ENCODE measurements at places on chromosomes 3 and 15.
A peak's percentile ranks its signal among the peaks of the same experiment; 100 is the strongest.

DNA sequence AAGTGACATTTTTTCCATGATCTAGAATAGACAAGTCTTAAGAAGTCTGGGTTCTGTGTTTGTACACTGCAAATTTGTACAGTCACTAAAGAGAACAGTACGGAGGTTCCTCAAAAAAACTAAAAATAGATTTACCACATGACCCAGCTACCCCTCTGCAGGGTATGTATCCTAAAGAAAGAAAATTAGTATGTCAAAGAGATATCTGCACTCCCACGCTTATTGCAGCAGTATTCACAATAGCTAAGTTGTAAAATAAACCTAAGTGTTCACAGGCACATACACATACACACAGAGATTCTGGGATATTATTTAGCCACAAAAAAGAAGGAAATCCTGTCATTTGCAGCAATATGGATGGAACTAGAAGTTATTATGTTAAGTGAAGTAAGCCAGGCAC, 120.4 kb downstream of the ZIC1 start:
- no peak for DNase-seq

DNA sequence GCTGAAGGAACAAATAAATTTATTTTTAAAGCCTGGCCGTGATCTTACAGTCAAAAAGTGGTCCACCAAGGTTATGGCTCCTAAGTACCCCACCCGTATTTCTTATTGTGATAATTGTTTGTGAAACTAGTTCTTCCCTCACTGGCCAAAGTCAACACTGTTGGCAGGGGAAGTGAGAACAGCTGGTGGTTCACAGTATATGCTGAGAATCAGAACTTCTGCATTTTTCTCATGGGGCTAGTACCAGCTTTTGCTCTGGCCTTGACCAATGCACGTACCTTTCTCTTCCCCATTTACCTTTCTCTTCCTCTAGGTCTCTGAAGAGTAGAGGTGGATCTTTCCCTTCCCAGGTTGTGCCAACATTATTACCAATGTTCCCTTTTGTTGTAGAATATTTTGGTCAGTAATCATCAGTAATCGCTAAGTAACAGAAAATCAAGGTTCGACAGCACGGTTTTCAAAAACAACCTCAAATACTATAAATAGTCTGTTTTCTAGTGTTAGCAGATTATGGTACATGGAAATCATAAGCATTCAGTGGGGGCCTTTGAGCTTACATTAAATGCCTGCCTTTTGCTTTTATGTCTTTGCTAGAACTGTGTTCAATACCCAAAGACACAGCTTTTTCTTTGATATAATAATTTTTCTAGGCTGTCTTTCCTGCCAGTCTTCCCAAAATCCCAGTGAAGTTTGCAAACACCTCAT, 268.0 kb downstream of the LPP start:
- DNase-seq: no peak

DNA sequence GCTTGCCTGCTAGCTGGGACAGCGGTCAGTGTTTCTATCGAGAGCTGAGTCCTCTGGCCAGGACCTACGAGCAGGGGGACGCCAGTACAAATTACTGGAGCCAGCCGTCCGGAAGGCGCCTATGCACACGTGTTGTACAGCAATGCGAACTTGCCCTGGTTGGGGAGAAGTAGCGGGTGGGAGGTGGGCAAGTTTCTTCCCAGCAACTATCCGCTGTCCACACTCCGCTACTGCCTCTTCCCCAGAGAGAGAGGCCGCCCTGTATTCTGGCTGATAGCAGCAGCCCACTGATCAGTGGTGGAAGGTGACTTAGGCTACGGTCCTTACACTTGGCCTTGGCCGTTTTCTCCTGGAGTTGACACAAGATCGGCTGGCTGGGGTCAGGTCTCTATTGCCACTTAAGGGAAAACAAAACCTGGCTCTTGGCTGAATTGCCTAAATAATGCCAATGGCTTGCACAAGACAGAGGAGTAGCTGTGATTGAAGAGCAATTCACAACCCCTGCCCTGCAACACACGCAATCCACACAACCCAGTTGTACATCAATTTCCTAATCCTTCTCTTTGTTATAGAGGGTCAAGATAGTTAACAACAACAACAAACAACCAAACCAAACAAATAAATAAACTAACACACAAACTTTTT, 12.8 kb upstream of the SHC4 start:
- DNase-seq: no peak

DNA sequence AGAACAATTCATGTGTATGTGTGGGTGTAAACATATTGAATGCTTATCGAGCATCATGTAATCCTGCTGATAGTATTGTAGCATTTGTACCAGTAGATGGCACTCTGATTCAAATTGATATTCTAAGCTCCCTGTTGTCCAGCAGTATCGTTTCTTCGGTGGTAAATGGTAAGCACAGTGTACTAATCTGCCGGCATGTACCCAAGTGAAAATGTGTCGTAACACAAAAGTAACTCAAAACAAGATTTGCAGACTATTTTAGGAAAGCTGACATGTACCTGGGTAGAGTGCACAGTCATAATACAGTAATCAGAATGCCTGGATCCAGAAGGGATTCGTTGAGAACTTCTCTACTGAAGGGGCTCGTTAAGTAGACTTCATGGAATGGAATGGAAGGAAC, 31.7 kb upstream of the MNS1 start:
- peak; percentile 47 for DNase-seq

DNA sequence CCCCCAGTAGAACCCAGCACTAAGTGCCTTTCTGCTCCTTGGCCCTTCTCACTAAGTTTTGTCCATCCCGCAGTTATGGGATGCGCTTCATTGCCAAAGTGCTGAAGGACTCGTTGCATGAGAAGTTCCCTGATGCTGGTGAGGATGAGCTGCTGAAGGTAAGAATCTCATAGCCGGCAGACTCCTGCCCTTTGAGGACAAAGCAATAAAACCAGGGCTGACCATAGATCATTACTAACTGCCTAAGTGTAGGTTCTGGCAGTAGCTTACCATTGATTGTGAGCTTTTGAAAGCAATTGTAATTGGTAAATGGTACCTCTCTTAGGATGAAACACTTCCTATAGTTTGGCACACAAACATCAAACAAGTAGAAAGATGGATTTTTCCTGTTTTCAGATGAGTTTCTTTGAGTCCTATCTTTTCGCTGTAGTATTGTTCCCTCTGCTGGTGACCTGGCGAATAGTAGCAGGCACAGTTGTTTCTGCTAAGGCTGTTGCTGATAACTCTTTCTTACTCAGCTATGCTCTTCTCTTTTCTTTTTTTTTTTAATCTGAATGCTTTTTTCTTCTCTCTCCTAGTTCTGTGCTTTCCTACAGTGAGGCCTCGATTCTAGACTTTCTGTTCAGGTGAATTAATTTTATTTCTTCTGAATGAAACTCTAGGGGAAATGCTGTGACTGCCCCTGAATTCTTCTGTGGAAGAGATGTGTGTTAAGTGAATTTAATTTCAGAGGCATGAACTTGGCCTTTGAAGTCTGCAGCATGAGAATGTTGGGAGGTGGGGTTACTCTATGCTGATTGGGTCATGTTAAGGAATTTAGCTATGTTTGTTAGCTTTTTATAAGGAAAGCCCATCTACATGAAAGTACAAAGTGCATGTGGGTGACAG, 47.4 kb upstream of the CRTC3 start:
- DNase-seq: no peak

- no peak for DNase-seq
These were observed 13.1 kb downstream of the DNAAF4 start for GRCh38 chr15:55494931-55495330.

- DNase-seq: no peak
These were observed 219.6 kb downstream of the THSD4 start for GRCh38 chr15:71334873-71335272.

- peak; percentile 15 for DNase-seq
These were observed 599.0 kb downstream of the MAGI1 start for GRCh38 chr3:65439641-65440284.

DNA sequence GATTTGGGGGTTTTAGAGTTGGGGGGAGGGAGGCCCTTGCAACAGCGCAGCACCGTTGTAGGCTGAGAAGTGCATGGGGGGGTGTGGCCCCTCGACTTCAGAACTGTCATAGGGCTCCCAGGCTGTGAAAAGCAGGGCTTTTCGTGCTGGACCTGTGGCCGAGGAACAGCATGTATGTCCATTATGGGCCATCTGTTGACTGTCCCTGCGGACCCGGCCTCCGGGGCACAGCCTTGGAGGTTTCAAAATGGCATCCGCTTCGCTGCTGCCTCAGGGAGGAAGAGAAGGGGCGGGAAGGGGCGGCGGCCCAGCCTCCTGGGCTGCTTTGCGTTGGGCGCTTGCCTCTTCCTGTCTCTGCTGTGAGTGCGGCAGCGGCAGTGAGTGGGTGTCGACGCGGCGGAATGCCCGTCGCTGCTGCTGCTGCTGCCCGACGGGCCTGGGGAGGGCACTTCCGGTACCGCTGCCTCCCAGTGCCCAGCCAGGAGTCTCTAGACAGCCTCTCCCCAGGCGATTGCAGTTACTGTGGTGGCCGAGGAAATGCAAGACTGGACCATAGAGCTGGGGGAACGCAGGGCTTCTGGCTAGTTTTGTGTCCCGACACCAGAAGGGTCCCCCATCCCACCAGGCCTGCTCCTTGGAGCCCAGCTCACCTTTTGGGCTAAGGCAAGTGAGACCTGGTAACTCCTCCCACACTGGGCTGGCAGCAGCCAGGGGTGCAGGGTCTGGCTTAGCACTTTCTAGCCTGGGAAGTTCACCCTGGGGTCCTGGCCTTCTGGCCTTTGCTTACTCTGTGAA, 1.9 kb downstream of the GNAI2 start:
- no peak for DNase-seq

GRCh38 chr3:41200669-41201021, 1.3 kb downstream of the CTNNB1 start:
- DNase-seq: no peak

- no peak for DNase-seq
These were observed 156.2 kb downstream of the FGF12 start for GRCh38 chr3:192570821-192571791.

DNA sequence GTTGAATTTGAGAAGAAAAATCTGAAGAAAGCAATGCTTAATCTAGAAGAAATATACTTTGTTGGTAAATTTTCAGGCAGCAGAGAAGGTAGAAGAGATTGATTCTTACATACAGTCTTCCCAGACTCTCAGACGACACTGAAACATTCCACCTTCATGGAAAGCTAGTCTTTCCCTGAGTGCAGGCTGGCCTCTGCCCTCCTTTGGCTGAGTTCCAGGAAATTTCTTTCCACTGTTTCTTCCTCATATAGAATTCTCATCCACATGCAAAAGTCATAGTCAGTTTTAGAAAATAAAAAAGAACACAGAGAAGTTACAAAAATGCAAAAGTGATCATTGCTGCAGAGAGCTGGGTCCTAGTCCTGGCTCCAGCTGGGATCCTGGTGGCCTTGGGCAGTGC, 142.5 kb upstream of the PRR23C start:
- DNase-seq: no peak

DNA sequence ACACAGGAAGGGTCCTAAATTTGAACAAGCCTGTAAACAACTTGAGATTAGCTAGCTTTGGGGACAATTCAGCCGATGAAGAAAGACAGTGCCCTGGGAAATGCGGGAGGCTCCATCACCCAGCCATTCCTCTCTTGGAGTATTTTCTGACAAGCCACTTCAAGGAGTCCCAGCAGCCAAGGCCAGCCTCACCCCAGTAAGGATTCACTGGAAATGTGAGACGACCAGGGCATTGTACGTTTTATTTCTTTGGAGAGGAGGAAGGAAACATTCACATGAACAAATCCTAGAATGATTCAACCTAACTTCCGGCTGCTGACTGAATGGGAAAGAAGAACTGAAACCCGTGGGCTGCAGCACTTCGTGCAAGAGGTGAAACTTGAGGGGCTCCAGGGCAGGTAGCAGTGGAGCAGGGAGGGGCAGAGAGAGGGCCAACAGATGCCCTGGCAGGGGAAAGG, 116.4 kb upstream of the ARHGEF3 start:
- no peak for DNase-seq

DNA sequence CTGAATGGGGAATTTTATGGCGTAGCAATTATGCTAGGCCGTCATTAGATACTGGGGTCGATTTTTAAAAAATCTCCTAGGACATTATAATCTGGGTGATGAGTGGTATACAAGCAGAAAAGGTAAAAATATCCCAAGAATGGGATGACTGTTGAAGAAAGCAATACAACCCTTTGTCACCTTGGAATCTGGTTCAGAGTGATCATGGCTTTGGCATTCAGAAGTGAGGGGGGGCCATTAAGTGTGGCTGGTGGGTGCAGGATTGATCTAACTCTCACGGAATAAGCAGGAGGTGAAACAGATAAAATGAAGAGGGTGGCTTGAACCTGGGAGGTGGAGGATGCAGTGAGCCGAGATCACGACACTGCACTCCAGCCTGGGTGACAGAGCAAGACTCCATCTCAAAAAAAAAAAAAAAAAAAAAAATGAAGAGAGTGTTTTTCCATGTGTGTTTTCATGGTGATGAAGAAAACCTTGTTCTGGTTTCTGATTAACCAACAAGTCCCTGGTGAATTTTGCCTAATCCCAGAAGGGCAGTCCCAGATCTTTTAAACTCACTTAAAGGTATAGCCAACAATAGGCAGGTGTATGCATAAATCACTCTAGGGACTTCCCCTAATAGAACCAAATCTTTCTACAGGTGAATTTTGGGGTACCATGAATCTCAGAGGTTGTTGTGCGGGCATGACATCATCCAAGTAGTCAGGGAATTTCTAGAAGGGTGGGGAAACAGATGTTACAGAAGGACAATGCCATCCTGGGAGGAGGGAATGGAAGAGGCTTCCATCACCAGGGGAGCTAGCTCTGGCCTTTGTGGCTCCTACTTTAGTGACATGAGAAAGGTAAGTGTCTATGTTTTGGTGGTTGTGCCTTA, 3.1 kb upstream of the RAD54L2 start:
- DNase-seq: no peak

GRCh38 chr3:142929109-142929508, 34.4 kb downstream of the PAQR9 start:
- DNase-seq: no peak

DNA sequence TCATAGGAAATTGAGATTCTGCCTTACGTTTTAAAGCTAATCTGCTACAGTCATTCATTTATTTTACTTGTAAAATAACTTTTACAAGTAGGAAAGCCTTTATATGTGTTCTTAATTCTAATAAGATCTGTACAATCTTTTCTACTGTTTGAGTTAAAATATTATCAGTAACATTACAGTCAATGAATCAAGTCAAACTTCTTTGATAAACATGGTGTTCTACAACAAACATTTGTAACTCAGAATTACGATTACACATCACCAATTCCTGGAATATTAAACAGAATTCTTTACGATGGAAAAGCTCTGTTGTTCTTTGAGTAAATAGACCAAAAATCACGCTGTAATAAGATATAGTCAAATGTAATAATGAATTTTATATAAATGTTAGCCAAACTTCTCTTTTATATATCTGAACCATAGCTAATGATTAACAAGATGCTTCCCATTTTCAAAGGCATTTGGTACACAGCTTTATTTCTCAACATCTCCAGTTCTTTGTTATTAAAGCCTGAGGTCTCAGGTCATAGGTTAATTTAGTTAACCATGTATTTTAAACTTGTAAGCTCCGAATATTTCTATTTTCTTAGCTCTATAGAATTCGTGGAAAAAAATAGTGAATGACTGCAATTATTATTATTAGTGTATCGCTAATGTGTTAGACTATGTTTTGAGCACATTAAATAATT, 232.4 kb downstream of the NAALADL2 start:
- DNase-seq: no peak

GRCh38 chr3:19645093-19645492, 288.9 kb downstream of the EFHB start:
- no peak for DNase-seq

All from non-pigmented ciliary epithelial cell (primary cell).